ENCODE measurements at places on chromosomes 3 and 15. TPM values are rescaled to one million over a fixed set of nuclear protein-coding genes. Genes with fewer than 3 reads are reported as not detected.

SLC9A9 gene
- total RNA-seq = 0.81 TPM

SLC9C1 gene
- 0.13 TPM for total RNA-seq

MKRN2 gene
- 22.3 TPM for total RNA-seq

PLD1 gene
- total RNA-seq = 98.1 TPM

GOLGA6L4 gene
- total RNA-seq = 1.3 TPM

NME9 gene
- not detected for total RNA-seq

Measured in bladder microvascular endothelial cell (primary cell).